CD4-positive, alpha-beta T cell treated with Interleukin-17A for 4 hours (primary cell): ENCODE measurements at places on chromosomes 7 and 10.

DNA sequence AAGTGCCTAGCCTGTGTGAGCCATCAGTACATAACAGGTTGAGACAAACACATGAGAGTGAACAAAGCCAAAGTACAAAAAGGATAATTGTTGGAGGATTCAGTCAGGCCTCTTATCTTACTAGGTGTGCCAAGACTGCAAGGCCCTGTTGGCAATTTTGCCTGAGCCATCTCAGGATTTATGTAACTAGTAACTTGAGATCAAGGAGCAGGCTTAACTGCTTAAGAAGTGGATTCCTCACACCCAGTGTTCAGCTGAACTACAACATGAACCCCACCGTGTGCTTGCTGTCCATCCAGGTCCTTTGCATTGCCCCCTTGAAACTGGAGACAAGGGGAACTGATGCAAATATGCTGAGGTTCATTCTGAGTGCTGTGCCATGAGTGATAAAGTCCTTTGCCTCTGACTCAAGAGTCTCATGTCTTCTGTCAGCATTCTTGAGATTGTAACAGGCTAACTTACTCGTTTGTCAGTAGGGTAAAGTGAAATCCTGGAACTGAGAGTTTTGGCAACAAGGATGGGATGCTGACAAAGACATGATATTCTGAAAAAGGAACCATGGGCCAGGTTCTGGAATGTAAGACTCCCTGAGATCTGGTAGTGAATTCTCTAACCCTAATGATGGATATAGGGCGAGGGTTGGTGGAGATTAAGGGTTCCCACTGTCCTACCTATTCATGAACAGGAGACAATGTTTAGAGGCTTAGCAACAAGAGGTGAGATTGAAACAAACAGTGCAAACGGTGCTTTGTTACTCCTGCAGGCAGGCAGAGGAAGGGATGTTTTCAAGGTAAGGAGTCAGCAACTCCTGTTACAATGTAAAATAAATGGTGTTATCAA is 44.1 kb upstream of the GATAD1 start:
- no peak for DNase-seq

DNA sequence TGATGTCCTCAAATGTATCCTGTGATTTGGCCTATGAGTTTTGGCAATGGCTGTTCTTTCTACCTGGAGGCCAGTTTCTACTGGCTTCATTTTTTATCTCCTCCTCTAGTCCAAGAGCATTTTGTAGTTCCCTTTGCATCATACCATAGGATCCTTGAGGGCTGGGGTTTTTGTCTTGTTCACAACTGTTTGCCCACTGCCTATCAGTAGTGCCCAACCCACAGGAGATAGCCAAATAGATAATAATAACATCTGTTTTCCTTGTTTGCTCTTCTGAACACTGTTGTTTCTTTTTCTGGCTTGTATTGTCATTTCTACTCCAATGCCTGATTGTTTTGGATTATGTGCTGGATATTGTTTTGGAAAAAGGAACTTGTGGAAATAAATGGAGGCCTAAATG is 3.4 kb downstream of the CDK1 start:
- no peak for DNase-seq

DNA sequence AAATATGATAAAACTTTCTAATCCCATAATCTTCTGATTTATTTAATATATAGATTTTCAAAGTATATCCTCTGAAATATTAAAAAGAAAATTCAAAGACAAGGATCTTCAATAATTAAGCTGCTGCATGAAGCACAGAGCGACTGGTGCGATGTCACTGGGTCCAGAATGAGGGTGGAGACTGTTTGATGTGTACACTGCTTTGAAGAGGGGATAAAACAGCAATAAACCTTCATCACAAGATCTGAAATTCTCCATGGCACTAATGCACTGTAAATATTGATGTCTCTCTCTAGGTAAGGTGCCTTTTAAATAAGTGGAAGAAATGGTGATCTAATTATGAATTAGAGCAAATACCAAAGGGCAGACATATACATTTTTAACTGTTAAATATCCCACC is 337.8 kb downstream of the PARD3 start:
- no peak for DNase-seq

DNA sequence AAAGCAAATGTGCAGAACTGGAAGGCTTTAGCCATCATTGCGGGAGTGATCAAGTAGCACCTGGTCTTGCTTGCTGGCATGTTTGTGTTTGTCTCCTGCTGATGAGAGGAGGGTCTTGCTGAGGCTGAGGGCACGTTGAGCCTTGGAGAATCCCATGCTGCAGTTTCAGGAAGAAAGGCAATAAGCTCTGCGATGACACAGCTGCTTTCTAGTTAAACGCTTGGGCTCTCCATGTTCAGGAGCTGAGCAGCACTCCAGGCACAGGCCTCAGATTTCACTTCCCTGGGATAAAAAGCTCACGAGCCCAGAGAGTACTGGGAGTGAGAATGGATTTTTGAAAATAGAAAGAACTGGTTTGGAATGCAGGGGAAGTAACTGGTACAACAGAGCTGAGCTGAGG is 100.8 kb downstream of the LRRC18 start:
- no peak for DNase-seq

DNA sequence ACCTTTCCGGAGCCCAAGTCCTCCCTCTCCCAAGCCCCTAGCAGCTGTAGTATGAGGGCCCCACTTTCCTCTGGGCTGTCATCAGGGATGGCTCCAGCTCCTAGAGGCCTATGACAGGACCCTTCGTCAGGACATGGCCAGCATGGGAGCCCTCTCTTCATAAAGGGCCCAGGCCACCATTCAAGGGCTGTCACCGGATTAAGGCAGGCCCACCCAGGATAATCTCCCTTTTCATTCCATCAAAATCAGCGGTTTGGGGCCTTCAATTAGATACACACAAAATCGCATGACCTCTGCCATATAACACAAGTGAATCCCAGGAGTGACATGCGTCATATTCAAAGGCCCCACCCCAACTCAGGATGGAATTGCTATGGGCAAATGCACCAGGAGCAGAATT is 12.2 kb upstream of the GDF10 start:
- no peak for DNase-seq

DNA sequence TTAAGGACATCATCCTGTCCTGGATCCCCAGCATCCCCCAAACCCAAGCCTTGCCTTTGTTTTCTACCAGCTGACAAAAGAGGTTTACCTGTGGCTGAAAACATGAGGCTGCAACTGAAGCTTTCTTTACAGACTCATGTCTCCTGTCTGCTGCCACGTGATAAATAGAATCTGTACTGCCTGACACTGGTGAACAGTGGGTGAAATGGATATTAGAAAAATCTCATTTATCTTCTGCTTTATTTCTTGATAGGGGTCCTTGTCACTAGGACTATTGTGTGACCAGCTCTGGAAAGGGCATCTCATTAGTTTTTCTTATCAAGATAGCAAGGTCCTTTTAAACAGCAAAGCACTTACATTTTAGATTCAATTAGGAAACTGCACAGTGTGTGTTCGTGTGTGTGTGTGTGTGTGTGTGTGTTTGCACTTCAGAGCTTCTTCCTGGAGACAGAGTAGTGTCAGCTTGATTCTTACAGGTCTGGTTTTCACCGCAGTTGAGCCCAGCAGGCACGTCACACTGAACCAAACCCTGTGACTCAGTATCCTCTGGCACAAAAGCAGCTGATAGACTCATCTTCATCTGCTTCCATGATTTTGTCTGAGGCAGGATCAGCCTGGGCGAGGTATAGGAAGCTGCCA is 373.5 kb upstream of the CELF2 start:
- DNase-seq: no peak

- no peak for DNase-seq
Measured at GRCh38 chr7:83119494-83119893, 43.2 kb downstream of the PCLO start.

GRCh38 chr10:5944389-5945189 is 32.8 kb downstream of the IL15RA start:
- DNase-seq: no peak

DNA sequence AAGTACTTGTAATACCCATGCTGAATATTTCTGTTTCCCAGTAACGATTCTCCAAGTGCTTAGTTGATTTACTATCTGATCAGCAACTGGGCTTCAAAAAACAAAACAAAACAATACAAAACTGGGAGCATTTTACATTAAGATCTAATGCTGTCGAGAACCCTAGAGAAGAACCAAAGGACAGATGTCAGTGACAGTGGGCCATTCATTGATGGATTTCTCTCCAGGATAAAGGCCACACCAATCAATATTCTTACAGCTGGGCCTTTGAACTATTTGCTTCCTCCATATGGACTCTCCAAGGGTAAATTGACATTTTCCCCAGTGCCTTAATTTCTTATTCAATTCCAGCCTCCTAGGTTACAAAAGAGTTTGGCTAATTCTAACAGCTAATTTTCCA is 217.5 kb downstream of the ADAM12 start:
- no peak for DNase-seq

GRCh38 chr7:121103579-121103978 is 115.1 kb downstream of the CPED1 start:
- no peak for DNase-seq

DNA sequence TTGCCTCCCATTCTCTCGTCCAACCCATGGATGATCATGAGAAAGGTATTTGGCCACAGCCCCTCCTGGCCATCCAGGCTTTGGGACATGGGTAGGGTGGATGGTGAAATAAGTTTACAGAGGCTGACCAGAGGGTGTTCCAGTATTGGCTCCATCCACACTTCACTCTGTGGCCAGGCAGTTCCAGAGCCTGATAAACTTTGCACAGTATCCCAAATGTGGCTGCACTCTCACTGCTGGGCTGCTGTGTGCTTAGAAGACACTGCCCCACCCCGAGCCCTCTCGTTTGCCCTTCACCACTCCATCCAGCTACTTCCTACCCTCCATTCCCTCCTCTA is 72.0 kb upstream of the ZMIZ1 start:
- DNase-seq: no peak

DNA sequence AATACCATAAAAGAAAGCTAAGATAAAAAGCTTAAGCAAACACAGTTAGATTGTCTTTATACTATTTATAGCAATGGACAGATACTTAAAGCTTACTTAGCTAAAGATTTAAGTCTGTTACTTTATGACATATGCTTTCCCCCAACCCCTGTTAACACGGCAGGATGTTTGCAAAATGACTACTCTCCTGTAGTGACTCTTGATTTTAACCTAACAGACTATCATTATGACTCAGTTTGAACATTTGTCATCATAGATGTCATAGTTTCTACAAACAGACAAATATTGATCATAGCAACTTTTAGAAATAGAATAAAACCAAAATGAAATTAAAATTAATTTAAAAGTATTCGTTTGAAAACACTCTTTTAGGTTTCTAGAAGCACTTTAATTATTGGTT is 7.8 kb upstream of the COMMD3 start:
- DNase-seq: no peak

- DNase-seq: no peak
Measured at GRCh38 chr7:35038354-35038753, 1.1 kb upstream of the DPY19L1 start.

DNA sequence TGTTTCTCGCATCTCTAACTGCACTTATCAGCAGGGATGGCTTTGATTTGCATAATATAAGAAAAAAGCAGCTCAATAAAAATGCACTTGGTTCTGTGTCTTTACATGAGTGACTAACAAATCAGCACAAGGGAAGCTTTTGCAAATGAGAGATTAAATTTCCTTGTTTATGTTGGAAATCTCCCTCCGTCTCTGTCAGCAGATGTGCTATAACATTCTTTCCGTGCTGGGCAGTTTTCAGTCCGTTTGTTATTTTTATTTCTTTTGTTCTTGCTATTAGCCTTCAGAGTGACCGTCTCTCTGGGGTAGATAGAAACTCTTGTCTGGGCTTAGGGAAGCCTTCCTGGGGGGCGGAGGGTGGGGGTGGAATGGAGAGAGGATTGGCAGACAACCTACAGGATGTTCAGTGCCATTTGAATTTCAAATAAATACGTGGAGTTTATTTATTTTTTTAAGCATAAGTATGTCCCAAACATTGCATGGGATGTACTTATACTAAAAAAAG is 96.0 kb downstream of the GATA3 start:
- no peak for DNase-seq

- DNase-seq: no peak
Measured at GRCh38 chr7:734808-735207, 7.7 kb upstream of the PRKAR1B start.

DNA sequence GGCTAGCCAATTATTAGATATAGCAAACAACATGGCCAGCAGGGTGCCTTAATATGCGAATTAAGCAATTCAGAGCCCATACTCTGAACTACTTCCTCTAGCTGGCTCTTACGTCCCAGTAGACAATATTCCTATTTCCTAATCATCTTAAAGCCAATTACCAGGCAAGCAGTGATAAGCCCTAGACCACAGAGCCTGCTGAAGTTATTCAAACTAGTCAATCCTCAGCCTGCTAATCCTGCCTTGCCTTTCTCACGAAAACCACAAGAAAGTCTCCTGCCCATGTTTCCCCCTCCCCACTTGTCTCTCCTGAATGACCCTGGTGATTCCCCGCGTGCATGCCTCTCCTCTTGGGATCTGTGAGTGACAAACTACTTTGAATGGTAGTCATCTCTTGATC is 86.8 kb upstream of the CACNA2D1 start:
- no peak for DNase-seq

DNA sequence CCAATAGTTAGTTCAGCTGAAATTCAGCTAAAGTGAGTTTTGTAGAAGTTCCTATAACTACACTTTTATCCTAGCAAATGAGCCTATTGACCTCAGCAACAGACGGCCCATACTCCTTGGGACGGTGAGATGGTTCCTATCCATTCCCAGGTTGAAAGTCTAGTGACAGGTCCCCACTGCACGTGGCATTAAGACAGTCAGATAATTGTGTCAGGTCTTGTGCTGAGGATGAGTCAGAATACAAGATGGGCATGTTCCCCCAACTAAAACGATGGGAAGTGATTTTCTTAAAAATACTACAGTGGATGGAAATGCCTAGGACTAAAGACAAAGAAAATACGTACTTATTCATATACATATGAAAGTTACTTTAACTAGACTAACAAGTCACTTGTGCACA is 2.1 kb downstream of the CAV1 start:
- no peak for DNase-seq

DNA sequence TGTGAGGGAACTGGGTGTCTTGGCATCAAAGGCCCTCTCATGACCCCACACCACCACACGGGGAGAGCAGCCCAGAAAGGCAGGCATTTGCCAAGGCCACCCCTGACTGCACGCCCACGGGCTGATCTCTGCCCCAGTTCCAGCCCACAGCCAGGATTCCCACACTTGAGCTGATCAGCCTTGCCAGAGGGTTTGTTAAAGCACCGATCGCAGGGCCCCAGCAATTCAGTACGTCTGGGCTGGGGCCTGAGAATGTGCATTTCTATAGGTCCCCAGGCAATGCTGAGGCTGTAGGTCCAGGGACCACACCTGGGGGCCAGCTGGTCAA is 103.9 kb downstream of the TNS3 start:
- no peak for DNase-seq
